ENCODE measurements at places on chromosomes 7 and 10.

DNA sequence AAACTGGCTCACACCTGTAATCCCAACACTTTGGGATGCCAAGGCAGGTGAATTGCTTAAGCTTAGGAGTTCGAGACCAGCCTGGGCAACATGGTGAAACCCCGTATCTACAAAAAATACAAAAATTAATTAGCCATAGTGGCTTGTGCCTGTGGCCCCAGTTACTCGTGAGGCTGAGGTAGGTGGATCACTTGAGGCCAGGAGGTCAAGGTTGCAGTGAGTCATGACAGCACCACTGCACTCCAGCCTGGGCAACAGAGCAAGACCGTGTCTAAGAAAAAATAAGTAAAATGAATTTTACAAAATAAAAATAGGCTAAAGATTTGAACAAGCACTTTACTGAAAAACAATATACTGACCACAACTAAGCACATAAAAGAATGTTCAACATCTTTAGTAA, 9.8 kb upstream of the ORC5 start:
- no peak for DNase-seq

GRCh38 chr7:911791-912480, 35.6 kb downstream of the GET4 start:
- no peak for DNase-seq

GRCh38 chr10:67668448-67668847, 27.5 kb downstream of the CTNNA3 start:
- DNase-seq: no peak

- no peak for DNase-seq
These were observed 268.3 kb downstream of the TNS3 start for GRCh38 chr7:47313564-47313963.

DNA sequence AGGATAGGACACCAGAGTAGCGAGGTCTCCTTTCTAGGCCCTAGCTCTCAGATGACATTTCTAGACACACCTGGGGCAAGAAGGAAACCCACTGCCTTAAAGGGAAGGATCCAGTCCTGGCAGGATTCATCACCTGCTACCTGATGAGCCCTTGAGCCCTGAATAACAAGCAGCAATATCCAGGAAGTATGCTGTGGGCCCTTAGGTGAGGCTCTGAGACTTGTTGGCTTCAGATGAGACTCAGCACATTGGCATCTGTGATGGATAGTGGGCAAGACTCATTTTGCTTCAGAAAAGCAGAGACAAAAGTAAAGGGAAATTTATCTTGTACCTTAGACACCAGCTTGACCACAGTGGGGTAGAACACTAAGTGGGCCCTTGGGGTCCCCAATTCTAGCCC, 238.4 kb upstream of the MEOX2 start:
- DNase-seq: no peak

GRCh38 chr7:64867863-64868440, 35.1 kb upstream of the ZNF273 start:
- DNase-seq: no peak

DNA sequence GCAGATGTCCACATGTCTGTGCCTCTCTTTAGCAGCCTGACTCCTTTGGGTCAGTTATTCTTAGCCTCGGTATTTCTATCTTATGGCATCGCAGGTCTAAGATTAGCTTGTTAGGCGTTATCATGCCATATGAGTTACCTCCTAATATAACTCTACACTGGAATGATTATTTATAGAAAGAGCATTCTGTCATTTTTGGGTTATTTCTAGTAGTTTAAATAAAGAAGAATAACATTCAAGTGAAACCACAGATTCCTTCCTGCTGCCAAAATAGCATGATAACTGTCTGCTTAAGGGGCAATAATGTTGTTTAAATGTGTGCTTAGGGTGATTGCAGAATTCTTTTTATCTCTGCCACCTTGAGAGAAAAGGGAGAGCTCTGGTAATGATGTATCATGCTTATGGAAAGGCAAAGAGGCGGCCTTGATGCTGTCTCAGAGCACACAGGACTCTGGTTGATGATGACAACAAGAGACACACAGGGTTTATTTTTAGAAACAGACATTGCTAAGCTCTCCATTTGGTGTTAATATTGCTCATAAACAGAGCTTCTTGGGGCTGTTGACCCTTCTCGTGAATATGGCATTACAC, 10.4 kb downstream of the HDAC9 start:
- DNase-seq: no peak

DNA sequence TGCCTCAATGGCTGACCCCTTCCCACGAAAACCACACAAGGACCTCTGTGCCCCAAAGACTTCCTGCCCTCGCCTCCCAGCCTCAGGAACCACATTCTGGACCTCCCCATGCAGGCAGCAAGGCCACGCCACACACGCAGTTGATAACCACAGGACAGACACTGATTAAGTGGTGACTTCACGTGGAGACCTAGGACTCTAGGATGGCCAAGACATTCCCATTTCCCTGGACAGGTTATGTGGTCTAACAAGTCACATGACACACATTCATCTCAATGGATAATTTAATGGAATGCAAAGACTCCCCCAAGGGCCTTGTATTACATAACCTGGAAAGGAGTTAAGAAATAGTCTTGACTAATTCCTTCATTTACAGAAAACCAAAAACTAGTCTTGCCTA, 110.2 kb downstream of the LARP4B start:
- DNase-seq: no peak

- no peak for DNase-seq
These were observed 37.4 kb upstream of the GARS1 start for GRCh38 chr7:30557245-30557644.

DNA sequence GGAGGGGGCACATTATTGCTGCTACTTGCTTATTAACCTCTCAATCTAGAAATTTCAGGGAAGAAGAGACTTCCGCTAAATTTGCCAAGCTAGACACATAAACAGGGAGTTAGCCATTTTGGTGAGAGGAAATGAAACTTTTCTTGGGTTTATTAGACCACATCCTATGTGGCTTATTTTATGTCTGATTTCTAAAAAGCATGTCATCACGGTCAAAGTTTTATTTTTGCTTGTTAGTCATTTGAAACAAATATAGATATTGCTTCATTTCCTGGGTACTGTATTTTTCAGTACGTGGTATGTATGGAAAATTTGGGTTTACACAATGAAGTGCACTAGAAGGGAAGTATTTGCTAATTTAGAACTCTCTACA, 144.1 kb downstream of the TCF7L2 start:
- DNase-seq: no peak

GRCh38 chr10:33073641-33074415, 115.8 kb upstream of the ITGB1 start:
- DNase-seq: no peak

DNA sequence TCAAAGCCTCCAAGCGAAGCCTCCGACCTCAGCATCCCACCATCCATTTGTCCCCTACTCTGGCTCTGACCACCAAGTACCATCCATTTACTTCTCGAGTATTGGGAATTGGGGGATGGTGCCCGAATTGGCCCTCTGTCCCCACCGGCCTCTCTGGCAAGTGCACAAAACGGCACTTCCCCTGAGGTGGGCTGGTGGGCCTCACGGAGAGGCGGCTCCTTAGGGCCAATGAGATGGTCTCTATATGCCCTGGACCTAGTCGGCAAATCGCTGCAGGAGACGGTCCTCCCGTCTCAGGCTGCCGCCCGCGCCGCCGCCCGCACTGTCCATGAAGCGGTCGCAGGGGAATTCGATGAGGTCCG, 2.8 kb downstream of the TRIL start:
- DNase-seq: no peak

- DNase-seq: no peak
These were observed 295.9 kb upstream of the TMEM229A start for GRCh38 chr7:124328774-124329173.

GRCh38 chr10:28320090-28320489, 17.2 kb upstream of the MPP7 start:
- DNase-seq: no peak

DNA sequence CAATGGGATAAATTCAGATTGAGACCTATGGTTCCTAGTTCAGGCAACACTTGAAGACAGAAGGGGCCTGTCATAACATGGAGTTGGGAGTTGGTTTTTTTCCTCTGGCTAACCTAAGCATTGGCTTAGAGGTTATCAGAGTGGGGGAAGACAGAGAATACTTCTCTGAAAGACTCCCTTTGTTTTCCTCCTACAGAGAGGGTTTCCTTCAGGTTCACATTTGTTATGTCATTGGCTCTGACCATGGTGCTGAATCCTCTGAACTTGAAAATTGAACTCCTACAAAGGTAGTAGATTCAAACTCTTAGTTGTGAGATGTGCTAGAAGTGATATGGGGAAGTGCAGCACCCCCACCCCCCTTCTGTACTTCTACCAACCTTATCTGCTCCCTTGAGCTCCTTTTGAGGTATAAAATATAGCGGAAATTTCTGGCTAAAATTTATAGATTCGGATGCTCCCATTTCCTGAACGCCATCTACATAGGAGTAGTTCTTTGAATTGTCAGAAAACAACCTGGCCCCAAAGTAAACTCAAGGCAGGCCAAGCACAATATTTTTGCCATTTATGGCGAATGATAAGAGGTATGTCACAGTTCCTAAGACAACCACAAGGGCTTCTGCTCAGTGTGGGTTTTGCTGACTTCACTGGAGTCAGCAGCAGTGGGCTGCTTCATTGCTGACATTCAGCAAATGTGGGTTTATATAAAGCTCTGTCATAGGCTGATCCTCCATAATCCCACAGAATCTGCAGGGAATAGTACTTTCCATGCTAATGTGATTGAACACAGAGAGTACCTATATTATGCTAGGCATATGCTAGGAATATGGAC, 131.6 kb upstream of the KLF14 start:
- no peak for DNase-seq

DNA sequence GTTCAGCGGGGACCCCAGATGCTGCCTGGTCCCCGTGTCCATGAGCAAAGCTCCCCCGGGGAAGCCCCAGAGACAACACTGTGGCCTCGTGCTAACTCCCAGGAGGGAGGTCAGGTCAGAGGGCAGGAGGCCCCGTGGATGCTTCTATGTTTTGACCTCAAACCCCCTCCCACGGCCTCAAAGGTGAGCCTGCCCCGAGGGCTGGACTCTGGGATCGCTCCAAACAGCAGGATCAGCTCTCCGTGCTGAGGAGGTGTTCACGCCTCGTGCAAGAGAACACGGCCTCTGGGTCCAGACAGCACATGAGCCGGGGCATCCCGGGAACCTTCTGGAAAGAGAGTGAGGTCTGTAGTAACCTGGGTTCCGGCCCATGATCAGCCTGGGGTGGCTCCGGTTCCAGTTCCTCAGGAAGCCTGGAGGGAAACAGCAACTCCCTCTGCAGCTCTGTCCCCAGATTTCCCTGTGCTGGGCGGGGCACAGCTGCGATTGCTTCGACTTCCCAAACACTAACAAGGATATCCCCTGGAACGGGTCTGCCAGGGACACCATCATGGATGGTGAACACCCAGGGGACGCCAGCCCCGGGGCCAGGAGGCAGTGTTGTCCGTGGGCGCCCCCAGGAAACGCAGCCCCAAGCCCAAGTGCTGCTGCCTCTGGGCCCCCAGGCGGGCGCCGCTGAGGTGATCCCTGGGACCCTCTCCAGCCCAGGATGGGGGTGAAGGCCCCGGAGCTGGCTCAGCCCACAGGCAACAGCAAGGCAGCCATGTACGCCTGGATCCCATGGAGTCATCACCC, 18.0 kb upstream of the INPP5A start:
- no peak for DNase-seq

- DNase-seq: no peak
These were observed 97.8 kb upstream of the COL1A2 start for GRCh38 chr7:94296881-94297280.

- no peak for DNase-seq
These were observed 244.6 kb downstream of the PHTF2 start for GRCh38 chr7:78043159-78043558.

- no peak for DNase-seq
These were observed 119.4 kb upstream of the NRBF2 start for GRCh38 chr10:63013755-63014154.

DNA sequence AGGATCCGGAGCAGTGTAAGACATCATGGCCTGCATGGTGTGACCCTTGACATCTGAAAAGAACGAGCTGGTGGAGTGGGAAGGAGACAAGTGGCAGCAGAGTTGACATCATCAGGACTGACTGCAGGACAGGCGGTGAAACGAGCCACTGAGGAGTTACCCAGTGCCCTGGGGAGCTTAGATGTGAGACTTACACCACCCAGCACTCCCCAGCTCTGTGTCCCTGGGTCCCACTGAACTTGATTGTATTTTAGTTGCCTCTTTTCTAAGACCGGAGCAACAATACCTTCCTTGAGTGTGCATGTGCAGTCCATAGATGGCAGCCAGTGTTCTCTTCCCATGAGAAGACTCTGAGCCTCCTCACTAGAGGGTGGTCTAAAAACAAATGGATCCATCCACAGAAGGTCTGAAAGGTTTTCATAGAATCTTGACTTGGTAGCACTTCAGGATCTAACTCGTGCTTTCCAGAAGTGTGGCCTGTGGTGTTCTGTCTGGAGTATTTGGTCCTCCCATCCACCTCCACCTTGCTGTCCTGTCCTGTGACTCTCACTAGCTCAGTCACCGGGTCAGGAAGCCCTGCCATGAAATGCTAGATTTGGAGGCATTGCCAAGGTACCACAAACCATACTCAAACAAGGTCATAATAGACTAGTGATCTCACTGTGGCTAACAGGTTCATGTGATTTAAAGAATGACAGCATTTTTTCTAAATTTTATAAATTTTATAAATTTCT, 59.0 kb downstream of the IKZF1 start:
- DNase-seq: no peak

- DNase-seq: no peak
These were observed 20.3 kb downstream of the MYOF start for GRCh38 chr10:93461807-93462178.

GRCh38 chr7:47536661-47537611, 45.0 kb downstream of the TNS3 start:
- DNase-seq: no peak

DNA sequence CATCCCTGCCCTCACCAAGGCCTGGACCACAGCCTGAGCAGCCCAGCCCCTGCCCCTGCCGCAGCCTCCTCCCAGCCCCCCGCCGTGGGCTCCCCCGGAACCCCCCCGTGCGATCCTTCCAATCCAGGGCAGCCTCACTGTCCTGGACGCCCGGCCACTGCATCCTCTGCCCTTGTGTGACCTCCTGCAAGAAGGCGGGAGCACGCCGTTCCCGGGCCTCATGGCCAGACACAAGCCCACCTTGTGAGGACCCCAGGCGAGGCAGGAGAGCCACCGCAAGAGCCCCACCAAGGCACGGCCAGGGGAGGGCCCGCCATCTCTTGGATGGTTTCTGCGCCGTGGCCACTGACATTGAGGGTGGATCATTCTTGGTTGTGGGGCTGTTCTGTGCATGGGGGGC, 7.8 kb upstream of the LFNG start:
- no peak for DNase-seq

GRCh38 chr10:65365878-65366277, 1560.0 kb upstream of the LRRTM3 start:
- DNase-seq: no peak

- no peak for DNase-seq
These were observed 7.1 kb upstream of the TBX20 start for GRCh38 chr7:35261041-35261440.

GRCh38 chr10:128144547-128144946, 18.3 kb upstream of the MKI67 start:
- DNase-seq: no peak

GRCh38 chr7:107694386-107694785, 33.8 kb downstream of the SLC26A4 start:
- no peak for DNase-seq

All from stimulated activated CD8-positive, alpha-beta memory T cell treated with anti-CD3 and anti-CD28 coated beads, Interleukin-15, amount 100 ng/mL, for 1 hour (primary cell).